ENCODE measurements at places on chromosomes 3 and 15.

- DNase-seq = no peak
Observed at GRCh38 chr3:75687323-75687722, 23.2 kb downstream of the FRG2C start.

DNA sequence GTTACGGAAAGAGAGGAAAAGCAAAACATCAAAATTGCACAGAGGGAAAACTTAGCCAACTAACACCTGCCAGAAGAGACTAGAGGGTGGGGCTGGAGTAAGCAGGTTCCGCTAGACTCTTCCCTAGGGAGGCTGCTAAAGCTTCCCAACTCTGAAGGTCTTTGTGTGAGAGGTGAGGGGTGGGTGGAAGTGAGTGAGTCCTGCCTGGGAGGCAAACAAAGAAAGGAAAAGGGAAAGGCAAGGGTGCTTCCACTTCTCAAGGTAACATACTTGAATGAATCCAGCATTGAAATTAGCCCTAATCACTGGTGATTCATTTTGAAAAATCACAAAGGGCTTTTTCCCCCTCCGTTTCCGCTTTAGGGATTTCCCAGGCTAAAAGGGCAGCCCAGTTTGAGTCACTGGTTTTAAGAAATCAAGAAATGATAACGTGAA is 220.5 kb upstream of the ADAMTS9 start:
- no peak for DNase-seq

GRCh38 chr3:194187233-194187944 is 51.4 kb downstream of the HES1 start:
- DNase-seq = no peak

GRCh38 chr3:53753518-53754183 is 92.6 kb downstream of the CHDH start:
- no peak for DNase-seq

DNA sequence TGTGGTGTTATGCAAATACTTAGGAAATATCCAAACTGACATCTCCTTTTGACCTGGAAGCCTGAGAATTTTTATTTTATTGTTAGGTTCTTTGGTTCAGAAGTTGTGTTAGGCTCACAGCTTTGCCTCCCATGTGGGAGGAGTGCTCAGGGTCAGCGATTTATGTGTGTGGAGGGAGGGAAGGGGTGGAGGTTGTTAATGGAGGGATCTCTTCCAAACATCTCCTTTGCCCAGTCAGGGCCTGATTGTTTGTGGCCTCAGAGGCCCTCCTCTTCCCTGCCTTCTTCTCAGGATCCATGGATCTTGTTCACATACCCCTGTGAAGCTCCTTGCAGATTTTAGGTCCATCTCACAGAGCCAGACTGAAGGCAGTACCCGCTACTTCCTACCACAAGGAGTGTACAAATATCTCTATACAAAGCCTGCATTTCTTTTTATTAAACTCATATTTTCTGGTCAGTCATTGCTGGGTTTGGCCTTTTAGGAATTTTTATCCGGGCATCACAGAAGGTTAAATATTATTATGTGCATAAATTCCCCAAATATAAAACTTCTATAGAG is 40.3 kb downstream of the BBX start:
- DNase-seq = no peak

DNA sequence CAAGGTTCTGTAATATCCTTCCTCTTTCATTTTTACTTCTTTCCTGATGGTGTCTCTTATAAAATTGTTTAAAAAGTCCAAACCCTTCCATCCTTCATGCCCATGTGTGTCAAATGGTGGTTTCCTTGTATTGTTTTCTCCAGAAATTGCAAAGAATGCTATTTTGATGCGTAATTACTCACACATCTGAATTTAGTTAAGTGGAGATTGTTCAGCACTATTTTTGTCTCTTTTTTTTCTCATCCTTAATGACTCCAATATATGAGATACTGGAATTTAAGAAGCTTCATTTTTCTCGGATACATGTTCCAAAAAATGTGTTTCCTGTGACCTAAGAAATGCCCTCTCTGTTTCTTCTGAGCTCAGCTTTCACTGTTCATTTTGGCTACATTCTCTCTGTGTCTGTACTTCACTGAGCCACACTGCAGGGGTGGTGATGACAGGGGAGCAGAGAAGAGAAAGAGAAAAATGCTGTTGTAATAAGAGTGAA is 799.8 kb downstream of the DIPK2A start:
- DNase-seq = no peak

DNA sequence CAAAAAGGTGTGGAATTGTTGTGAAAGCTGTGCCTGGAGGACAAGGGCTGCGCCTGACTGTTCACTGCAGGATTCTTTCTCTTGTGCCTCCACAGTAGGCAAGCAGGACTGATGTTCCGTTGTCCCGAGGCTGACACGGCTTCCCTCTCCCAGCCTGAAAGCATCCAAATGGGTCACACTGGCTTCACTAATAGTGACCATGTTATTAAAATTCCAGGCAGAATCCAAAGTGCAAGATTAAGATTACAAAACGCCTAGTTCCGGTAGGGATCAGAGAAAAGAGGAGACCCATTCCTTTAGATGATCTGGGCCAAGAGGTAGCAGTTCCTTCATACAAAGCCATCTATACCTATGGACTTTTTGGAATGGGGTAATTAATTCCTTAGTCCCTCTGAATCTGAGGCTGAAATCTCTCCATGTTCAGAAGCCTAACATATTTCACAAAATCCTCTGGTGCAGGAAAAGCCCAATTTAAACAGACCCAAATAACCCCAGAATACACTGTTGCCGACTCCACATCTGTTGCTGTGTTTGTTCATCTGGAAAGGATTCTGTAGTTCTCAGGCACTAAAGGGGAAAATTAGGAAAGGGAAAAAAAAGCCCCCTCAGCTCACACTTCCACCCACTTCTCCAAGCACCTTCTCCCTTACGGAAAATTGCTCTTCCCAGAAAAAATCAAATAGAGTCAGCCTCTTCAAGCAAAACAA is 145.9 kb downstream of the RORA start:
- DNase-seq = no peak

DNA sequence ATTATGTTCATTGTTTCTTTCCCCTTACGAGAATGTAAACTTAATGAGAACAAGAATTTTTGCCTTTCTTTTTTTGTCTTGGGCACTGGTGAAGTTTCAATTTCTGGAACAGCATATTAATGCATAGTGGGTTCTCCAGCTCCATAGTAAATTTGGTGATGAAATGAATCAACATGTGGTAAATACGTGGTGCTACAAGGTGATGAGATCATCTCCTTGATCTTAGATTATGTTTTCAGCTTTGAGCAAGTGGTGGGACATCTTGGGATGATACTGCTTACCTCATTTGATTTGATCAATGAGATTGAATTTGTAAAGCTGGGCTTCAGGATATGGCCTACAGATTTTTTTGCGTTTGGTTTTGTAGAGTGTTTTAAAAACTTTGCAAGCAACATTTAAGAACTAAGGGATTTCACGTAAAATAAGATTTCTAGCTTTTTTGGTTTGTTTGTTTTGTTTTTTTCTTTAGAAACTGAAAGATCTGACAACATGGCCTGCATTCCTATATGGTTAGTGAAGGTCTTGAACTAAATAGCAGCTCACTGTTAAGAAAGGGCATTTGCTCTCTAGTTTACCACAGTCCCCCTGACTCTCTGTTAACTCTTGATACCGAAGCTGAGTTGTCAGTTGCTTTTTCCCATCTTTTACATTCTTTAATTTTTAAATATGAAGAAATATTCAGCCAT is 45.6 kb downstream of the FNDC3B start:
- no peak for DNase-seq

DNA sequence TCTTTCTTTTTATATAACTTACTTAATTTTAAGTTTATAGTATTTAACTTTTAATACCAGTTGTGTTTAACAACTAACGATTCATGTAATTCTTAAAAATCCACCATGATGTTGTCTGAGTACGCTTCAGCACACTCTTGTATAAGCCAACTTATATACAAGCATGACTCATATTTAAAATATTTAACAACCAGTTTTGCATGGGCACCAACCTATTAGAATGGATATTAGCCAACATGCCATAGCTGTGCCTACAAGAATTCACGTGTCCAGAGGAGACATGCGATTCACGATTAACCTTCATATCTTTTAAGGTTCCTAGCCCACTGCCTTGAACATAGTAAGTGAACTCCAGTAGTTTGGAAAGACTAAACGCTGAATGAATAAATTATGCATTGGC is 1023.2 kb downstream of the TBL1XR1 start:
- no peak for DNase-seq

DNA sequence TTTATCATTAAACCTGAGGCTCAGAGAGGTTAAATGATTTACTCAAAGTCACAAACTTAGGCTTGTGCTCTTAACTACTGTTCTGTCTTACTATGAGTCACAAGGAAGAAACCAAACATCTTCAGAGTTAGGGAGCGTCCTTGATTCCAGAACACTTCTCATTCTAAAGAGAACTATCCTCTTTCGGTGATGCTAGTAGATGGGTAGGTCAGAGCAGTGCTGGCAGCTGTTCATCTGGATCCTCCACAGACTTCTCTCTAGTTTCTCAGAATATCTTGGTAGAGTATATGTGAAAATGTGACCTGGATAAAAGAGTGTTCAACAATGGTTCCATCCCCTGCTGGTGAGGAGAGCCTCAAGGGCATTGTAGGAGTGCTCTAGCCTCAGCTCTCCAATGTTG is 3.3 kb downstream of the ARL6IP5 start:
- DNase-seq = no peak

DNA sequence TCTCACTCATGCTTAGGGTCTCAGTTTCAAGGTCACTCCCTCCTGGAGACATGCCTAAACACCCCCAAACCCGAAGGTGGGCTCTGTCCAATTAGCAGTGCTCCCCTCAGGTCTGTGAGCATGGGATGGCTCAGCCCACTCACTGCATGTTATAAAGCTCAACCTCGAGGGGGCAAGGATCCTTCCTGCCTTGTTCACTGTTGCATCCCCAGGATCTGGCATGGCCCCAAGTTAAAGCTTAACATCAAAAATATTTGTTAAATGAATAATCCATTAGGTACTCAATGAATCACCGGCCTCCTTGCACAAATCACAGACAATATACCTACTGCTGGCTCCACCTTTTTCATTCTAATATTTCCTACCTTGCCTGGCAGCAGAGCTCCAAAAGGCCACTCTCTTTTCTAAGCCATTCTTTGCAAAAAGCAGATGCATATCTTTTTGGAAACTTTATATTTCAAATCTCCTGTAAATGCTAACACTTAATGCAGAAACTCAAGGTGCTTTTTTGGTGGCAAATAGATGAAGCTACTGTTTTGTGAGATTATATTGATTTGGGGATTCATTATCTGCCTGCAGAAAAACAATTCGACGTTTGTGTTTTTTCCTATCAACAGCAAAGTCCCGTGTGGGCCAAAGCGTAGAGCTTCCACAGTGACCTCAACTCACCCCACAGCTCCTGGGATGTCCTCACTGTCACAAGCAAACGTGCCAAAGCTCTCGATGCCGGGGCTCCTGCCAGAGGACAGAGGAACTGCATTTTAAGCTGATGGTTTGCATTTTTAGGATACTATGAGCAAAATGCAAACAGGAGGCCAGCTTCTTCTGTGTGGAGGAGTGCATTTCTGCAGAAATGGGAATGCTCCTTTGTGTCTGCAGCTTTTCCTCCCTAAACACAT is 35.4 kb downstream of the PCOLCE2 start:
- DNase-seq = no peak

All from activated B cell treated with CpG ODN at 0.5 μM for 24 hours (primary cell).